ENCODE measurements at places on chromosomes 1 and 21.

DNA sequence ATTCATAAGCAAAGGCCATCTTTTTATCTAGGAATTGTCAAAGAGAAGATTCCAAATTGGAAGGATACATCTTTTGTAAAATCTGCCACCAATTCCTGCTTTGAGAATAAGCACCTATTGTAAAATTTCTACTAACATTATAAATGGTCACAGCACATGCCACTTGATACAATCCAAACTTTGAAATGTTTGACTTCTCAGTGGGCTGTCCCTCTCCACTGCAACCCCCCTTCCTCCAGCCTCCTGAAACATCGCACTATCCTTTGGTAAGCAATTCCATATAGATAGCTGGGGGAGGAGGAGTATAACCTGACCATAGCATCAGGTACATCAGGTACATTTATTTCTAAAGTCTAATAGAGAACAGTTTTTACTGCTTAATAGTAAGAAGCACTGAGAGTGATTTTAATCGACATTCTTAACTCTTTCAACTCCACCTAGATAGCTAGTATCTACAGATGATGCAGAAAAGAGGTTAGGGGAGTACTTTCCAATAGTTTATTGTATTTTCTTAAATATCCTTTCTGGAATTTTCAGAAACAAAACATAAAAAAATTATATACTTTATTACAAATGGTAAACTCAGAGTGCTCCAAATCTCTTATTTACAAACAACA lies 2.9 kb downstream of the JUN start:
- no peak for DNase-seq

DNA sequence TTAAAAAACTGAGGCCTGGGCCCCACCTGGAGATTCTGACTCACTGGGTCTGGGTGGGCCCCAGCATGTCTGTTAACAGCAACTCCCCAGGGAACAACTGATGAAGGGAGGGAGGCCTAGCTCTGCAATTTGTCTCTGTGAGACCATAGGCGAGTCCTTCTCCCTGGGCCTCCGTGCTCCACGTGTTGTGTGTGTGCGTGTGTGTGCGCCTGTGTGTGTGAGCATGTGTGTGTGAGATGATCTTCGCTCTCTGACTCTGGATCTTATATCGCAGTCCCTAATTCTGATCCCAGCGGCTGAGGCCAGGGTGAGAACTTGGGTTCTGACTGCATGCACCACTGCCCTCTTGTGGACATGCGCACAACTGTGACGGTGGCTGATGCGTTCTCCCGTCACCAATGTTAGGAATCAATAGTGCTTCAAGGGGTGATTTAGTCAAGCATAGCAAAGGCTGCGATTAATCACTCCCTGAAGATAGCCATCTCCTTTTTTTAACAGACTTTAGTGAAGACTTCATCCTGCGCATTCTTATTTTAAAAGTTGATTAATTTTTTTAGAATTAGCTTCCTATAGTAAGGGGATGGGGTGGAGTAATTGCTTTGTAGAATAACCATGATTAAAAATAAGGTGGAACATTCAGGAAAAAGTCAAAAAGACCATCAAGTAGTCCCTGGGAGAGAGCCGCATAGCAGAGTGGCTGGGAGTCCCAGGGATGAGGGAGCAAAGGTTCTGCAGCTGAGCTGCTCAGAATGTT lies 62.4 kb upstream of the USP24 start:
- DNase-seq, result peak; percentile 42

DNA sequence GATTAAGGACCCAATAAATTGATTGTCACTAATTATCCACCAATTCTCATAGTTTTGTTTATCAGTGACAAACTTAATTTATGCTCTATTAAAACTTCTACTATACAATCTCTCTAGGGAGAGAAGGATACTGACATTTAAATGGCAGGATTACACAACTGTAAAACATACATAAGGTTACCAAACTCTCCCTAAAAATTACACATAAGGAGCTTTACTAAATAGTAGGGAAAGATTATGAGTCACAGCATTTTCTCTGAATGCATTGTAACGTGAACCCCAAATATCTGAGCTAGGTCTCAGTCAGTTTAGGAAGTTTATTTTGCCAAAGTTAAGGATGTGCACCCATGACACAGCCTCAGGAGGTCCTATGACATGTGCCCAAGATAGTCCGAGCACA lies 2140.6 kb downstream of the NCAM2 start:
- no peak for DNase-seq

- DNase-seq, result no peak
Measured at GRCh38 chr1:10586125-10586524, 111.4 kb downstream of the PEX14 start.

GRCh38 chr1:205012391-205013140 lies 30.4 kb upstream of the CNTN2 start:
- DNase-seq, result no peak

DNA sequence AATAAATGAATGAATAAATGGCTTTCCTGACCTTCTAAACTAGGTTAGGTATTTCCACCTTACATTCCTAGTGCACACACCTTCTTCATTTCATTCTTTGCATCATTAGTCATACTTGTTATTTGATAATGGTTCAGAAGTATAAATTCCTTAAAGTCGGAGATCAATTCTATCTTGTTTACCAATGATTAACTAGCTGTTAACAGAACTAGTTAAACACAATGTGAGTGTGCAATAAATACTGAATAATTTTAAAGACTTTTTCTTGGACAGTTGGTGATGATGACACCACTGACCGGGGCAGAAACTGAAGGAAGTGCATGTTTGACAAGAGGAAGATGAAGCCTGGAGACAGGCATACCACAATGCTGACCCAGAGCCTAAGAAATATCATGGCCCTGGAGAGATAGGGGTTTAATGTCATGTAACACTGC lies 207.1 kb upstream of the DEPDC1 start:
- no peak for DNase-seq

DNA sequence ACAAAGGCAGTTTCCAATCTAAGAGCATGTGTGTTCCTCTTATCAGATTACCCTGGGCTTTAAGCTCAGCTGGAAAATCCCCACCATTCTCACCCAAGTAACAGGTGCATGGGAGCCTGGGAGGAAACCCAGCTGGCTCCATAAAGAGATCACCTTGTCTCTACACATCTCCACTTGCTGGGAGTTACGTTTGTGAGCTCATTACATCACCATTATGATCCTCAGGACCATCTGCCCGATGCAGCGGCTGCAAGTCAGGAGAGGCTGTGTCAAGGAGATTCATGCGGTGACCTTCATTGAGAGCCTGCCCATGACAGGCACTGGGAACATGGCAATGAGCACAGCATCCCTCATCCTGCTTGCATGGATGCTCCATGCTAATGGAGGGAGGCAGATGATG lies 618.0 kb downstream of the NPHP4 start:
- DNase-seq, result no peak

GRCh38 chr1:17892851-17893250 lies 137.7 kb downstream of the ACTL8 start:
- no peak for DNase-seq

DNA sequence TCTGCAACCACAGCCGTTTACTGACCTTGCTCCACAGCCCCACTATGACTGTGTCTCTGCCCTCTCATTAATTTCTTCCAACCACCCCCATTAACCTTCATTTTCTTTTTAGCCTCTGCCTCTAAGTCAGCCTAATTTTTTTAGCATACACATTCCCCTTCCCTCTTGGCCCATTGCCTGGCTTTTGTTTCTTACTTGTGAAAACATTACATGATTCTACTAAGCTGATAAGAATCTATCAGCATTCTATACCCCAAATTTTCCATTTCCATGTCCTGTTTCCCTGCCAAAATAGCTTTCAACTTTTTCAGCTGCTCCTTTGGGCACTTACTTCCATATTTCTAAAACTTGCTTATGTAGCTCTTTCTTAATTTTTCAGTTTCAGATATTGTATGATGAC lies 79.8 kb downstream of the PCP4 start:
- DNase-seq, result no peak

GRCh38 chr1:4415476-4415875 lies 238.9 kb upstream of the AJAP1 start:
- DNase-seq, result no peak

DNA sequence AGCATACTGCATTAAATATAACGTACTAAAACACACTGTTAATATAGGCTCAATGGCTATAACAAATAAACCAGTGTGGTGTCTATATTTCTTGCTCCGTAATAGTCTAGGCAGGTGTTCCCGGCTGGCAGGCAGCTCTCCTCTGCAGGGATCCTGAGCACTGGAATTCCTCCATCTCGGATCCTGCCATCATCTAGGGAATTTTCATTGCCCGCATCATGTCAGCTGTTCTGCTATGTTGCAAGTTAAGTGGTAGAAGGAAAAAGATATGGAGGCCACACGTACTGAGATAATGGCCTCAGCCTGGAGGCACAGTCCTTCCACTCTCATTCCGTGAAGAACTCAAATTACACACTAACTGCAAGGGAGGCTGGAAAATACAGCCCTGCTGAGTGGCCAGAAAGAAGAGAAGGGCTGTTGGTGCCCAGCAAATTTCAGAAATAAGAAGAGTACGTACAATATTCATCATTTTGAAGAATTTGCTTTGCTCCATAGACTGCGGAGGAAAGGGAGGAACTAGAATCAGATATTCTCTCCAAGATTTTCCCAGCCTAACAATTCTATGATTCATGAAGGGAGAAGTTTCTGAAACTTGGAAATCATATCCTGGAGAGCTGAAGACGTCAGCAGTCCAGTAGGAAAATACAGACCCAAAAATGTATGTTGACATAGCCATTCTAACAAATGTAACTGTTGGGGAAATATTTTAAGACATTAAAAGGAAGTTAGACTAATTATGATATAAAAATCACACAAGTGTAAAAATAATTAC lies 263.3 kb downstream of the MRPL39 start:
- no peak for DNase-seq

DNA sequence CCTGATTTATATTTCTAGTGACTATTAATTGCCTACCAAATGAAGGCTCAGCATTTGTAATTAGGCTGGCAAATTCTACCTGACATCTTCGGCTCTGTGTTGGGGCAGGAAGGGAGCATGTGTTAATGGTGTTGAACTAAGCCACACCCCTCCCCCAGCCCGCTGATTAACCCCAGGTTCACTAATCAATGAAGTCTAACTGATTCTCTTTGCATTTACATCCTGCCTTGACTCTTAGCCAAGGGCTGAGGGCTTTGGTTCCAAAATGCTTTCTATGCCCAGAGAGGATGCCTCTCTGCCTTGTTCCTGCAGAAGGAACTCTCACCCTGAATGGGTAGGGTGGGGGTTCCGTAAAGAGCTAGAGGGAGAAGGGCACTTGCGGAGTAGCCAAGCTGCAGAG lies 393.1 kb downstream of the CAMTA1 start:
- DNase-seq, result no peak

- no peak for DNase-seq
Measured at GRCh38 chr1:178867670-178868069, 3.2 kb downstream of the ANGPTL1 start.

GRCh38 chr1:58883037-58883887 lies 99.4 kb upstream of the JUN start:
- DNase-seq, result no peak

GRCh38 chr1:205045146-205045545 lies 2.1 kb downstream of the CNTN2 start:
- DNase-seq, result no peak

GRCh38 chr1:218829097-218829496 lies 344.6 kb upstream of the LYPLAL1 start:
- no peak for DNase-seq

DNA sequence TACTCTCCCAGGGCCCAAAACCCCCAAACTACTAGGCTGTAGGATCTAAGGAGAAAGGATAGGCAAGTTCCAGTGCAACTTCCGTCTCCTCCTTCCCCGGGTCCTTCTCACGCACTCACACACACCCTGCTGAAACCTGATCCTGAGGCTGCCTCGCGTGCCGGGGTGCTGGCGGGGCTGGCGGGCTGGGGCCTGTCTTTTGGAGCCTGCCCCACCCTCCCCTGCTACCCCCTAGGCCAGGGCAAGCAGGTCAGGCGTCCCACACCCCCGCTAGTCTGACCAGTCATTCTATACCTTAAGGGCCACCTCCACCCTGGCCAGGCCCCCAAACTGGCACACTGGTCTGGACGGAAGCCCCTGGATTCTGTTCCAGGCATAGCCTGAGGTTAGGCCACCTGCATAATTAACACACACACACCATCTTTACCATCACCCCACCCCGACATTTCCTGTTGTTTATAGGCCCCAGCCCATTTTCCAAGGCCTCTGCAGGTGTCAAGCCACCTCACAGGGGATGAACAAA lies 48.3 kb upstream of the ARTN start:
- no peak for DNase-seq

DNA sequence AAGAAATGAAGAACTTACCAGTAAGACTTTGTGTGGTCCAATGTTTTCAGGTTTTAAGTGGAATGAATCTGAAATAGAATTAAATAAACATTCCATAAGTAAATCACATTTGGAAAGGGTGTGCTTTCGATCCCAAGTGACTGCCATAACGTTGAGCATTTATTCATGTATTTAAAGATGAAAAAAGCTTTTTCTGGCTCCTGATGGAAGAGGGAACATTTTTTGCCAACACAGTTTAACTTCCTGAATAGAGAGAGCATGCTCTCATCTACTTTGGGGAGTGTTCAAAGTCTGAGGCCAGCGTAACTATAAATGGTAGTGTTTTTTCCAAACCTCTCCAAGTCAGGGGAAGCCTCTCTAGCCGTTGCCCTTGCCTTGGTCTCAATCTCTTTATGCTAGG lies 55.8 kb downstream of the GNG12 start:
- DNase-seq, result no peak

DNA sequence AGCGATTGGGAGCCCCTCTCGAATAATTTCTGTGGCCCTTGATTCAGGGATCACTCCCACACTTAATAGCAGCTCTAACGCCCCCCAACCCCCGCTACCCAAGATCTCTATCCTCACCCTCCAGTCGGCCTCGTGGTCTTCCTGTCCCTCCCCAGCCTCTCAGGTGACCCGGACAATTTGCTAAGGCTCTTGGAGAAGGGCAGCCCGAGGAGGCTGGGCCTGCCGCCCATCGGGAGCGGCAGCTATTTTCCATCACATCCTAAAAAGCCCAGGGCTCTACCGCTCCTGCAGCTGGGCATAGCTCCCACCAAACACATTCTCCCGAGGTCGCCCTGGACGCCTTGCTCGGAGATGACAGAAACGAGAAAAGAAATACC lies 12.0 kb upstream of the PHLDA3 start:
- DNase-seq, result no peak

- no peak for DNase-seq
Measured at GRCh38 chr1:227885648-227886502, 61.9 kb downstream of the WNT9A start.

- DNase-seq, result no peak
Measured at GRCh38 chr1:48480504-48480903, 8.5 kb upstream of the SPATA6 start.

DNA sequence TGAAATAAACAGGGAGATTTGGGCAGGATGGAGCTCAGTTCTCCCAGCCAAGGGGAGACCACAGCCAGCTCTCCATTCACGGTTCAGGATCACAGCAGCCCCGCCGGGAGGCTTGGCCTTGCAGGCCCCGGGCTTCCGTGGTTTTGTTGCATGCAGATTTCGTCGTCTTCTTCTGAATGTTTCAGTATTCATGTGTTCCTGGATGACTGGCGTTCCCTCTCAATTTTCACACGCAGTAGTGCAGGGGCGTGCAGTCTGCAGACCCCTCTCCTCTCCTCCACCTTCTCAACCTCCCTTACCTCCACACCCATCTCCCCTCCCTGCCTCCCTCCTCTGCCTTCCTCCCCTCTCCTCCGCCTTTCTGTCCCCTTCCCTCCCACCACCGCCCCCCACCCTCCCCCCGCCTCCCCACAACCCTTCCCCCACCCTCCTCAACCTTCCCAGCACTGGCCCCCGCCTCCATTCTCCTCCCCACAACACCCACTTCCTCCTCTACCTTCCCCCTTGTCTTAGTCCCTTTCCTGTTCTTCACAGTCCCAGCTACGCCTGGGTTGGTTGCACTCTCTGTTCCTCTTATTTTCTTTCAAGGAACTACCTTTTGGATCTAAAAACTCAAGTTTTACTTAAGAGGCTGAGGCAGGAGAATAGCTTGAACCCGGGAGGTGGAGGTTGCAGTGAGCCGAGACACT lies 8.4 kb upstream of the SLC19A1 start:
- no peak for DNase-seq

Data from DMS 273 treated with DMSO at 0.1 percent for 48 hours (cell line).